HCEC 1CT (cell line): ENCODE measurements at places on chromosomes 5 and 9.

DNA sequence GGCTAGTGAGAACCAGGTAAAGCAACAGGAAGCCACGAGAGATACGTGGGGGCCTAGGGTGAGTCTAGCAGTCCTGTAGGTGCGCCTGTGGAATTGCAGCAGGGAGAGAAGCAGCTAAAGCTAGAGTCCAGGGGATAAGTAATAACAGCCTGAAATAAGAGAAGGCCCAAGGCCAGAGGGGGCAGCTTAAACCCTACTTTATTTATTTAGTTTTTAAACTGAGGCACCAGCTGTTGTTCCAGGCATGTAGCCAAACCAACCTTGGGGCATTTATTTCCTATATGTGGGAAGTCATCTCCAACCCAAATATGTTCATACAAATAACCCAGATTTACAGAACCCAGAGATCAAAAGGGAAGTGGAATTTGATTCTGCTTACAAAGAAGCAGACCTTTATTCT lies 93.5 kb downstream of the GLDC start:
- DNase-seq: peak; percentile 91

DNA sequence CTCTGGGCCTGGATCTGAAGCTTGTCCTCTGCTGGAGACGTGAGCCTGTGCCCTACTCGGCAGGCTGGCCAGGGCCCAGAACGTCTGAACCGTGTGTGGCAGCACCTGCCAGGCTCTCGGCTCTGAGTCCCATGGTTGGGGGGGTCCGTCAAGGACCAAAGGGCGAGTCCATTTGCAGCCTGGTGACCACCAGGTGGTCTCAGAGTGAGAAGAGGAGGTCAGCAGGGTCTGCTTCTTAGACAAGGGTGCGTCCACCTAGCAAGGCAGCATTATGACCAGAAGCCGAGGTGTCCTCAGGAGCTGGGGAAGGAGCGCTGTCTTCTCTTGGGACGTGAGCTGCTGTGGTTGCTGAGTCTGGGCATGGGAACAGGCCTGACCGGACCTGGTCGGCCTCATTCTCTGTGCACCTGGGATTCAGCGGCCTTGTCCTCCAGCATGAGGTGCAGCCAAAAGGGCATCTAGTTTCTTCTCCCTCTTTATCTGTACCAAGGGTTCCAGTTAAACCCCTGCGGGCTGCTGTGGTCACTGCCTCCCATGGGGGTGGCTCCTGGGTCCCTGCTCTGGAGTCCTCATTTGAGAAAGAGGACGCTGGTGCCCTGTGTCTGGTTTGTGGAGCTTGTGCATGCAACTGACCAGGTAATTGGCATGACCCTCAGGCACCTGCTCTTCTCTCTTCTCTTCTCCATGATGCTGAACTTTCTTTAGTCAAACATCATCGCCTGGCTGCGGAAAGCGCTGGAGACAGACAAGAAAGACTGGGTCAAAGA lies 14.4 kb downstream of the EXOC3 start:
- DNase-seq: no peak

GRCh38 chr5:107799306-107799705 lies 128.6 kb upstream of the EFNA5 start:
- DNase-seq: no peak

GRCh38 chr5:23223846-23224245 lies 283.6 kb upstream of the PRDM9 start:
- peak; percentile 60 for DNase-seq

DNA sequence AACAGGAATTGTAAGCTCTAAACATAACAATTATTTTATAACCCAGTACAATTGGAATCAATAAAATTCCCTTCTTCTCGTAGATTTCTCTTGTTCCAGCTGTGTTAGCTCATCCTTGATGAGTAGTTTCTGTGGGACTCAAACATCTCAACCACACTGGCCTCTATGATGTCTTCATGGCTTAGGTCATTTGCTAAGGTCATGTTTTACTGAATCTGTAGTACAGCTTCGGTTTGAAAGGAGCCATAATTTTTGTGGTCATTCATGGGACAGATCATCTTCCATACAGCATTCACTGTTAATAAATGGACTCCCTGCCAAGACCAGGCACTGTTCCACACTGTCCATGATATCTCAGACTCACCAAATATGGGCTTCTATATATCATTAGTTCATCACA lies 369.0 kb upstream of the RFX3 start:
- DNase-seq: peak; percentile 98

- peak; percentile 53 for DNase-seq
Observed at GRCh38 chr5:111829701-111830100, 72.7 kb upstream of the NREP start.

DNA sequence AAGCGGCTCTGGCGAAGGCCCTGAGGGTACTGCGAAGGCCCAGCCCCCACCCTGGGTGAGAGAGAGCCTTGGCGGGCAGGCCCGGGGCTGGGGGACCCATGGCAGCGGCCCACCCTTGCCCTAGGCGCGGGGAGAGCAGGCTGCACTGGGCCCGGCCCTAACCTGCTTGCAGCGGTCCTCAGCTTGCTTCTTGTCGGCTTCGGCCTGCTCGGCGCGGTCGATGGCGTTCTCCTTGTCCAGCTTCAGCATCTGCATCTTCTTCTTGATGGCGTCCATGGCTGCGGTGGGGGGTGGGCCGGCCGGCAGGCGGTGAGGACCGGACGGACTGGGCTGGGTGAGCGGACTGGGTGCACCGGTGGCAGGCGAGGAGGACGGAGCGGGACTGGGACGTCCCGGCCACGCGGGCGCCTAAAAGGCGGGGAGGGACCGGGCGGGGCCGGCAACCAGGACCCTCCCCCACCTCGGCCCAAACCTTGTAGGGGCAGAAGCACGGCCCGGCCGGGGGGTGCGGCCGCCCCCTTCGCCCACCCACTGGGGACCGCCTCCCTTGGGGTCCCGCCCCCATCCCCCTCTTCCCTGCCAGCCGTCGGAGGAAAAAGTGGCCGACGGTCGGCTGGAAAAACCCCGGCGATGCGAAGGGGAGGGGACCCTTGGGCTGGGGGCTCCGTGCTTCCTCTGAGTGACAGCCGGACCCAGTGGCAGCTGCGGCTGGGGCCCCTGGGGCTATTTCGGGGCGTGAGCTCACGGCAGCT lies at the start of gene TPM2:
Gene TPM2 (minus strand): TSS at position 384 of the 752 bp plus-strand sequence. CDS start 108 bp downstream, at position 276.
- DNase-seq: peak; percentile 91

DNA sequence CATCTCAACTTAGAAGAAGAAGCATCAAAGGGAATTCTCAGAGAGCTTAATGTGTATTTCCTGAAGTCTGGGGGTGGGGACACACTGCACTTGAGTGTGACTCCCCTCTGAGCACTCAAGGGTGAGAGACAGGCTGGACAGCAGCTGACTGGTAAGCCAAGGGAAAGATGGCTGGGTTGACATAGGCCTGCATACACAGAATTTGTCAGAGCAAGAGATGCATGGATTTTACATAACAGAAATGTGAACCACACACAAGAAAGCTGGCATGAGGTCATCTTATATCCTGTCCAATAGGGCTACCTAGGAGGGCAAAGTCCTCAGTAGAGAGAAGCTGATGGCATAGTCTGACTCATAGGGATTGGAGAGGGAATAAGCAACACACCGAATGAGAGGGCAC lies 114.3 kb upstream of the EPB41L4A start:
- DNase-seq: no peak

- DNase-seq: no peak
Observed at GRCh38 chr5:120985526-120985925, 521.4 kb downstream of the PRR16 start.

DNA sequence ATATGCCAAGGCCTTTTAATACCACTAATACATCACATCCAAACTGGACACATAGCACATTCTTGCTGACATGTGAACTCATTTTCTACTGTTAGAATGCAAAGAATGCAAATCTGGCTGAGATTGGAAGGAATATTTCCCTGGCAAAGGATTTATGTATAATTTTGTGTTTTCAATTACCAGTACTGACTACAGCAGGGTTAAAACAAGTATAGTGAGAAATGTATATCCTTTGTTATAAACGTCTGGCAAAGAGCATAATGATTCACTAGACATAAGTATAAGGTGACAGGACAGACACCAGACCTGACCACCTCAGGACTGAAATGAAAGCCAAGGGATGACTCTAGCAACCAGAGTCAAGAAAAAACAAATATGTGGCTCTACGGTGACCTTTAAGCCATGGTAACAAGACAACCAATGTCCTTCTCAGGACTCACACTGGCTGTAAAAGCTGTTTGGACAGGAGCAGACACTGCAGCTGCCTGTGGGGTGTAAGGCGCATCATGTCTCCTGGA lies 95.0 kb downstream of the MRPS27 start:
- no peak for DNase-seq

DNA sequence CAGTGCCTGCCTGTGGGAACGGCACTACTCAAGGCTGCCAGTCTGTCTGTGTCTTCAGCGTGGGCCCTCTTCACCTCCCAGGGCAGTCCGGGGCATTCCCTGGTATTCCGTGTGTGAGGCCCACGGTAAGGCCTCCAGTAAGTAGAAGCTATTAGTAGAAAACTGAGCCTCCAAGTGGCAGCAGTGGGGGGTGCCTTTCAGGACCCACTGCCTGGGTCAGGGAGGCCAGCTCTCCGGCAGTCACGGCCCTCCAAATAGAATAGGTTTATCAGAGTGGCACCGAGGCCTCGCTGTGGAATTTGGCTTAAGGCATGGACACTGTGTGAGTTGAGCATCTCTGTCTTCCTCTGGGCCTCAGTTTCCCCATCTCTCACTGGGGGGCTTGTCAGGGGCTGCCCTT lies 23.1 kb downstream of the ADAMTSL2 start:
- no peak for DNase-seq
